Upper lobe of right lung (tissue), 1 donor: ENCODE measurements at places on chromosomes 2 and 18. TPM values are rescaled to one million over a fixed set of nuclear protein-coding genes. Genes with fewer than 3 reads are reported as not detected.

Gene XIRP2
- 0.14 TPM for total RNA-seq

DNA sequence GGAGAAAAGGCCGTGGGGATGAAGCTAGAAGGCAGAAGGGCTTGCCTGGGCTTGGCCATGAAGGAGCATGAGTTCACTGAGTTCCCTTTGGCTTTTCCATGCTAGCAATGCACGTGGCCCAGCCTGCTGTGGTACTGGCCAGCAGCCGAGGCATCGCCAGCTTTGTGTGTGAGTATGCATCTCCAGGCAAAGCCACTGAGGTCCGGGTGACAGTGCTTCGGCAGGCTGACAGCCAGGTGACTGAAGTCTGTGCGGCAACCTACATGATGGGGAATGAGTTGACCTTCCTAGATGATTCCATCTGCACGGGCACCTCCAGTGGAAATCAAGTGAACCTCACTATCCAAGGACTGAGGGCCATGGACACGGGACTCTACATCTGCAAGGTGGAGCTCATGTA is 2.9 kb downstream of the CTLA4 start:
- no peak for DNase-seq
- no peak overlapping the region for H3K4me3 ChIP-seq
- no peaks in the 10 kb centered on the region for H3K4me1 ChIP-seq
- no peak overlapping the region for H3K27ac ChIP-seq

DNA sequence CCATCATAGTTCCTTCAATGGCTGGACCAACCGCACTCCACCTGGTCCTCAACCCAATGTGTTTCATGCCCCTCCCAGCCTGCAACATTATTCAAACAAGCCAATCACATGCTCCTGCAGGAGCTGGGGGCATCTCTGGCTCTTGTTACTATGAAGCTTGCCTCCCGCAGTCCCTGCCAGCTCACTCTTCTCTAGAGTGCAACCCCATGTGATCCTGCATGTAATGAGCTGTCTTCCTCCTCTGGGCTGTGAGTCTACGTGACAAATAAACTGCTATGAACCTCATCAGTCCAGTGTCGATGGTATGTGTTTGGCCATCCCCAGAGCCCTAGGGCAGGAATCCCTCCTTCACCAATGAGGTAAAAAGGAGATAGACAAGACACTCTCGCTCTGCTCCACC is 15.8 kb upstream of the BOD1L2 start:
- no peaks in the 10 kb centered on the region for H3K36me3 ChIP-seq
- DNase-seq, result no peak
- no peak overlapping the region for H3K27ac ChIP-seq
- no peaks in the 10 kb centered on the region for H3K4me1 ChIP-seq
- H3K27me3 ChIP-seq, result no peaks in the 10 kb centered on the region

Gene IL18RAP
- total RNA-seq, result 4.9 TPM

- H3K27me3 ChIP-seq, result no peaks in the 10 kb centered on the region
- no peak overlapping the region for H3K27ac ChIP-seq
- peaks cover 24% of the 10 kb centered on the region for H3K4me1 ChIP-seq
- H3K4me3 ChIP-seq, result no peak overlapping the region
Observed at GRCh38 chr2:236985761-236986339, 99.8 kb upstream of the COPS8 start.
